Thymus (tissue), 14 donors: ENCODE measurements at places on chromosomes 2 and 18.

DNA sequence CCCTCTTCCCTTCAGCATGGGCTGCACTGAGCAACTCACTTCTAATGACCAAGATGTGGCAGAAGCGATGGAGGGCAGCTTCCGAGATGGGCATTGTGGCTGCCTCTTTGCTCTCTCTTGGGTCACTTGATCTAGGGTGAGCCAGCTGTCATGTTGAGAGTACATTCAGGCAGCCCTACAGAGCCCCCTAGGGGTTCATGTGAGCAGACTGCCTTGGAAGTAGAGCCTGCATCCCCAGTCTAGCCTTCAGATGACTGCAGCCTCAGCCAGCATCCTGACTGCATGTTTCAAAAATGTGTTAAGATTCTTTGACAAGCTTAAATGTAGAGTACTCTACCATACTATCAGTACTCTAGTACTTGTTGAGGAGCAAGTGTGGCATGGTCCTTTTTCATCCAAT is 143.9 kb downstream of the NCK2 start:
- DNase-seq, result no peak

- DNase-seq, result no peak
These were observed 64.3 kb downstream of the NFATC1 start for GRCh38 chr18:79459946-79460480.

GRCh38 chr2:239939736-239940483 is 85.2 kb downstream of the NDUFA10 start:
- DNase-seq, result no peak

DNA sequence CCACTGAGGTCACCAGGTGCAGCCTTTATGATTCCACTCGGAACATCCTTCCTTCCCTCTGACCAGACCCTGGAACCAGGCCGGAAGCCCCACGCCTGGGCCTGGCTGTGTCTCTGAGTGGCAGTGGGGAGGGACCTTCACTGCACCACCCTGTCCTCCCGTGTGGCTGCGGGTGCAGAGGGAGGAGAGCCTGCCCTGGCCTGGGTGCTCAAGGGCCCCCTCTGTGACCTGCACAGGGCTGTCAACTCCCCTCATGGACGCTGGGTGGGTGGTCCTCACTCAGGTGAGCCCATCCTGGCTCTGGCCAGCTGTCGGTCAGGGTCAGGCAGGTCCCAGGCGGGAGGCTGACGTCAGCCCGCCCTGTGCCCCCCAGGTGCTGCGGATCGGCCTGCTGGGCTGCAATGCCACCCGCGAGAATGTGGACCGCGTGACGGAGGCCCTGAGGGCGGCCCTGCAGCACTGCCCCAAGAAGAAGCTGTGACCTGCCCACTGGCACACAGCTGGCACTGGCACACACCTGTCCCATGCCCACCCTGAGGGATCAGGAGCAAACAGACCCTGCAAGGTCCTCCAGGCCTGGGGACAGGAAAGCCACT is 9.8 kb downstream of the AGXT start:
- no peak for DNase-seq

DNA sequence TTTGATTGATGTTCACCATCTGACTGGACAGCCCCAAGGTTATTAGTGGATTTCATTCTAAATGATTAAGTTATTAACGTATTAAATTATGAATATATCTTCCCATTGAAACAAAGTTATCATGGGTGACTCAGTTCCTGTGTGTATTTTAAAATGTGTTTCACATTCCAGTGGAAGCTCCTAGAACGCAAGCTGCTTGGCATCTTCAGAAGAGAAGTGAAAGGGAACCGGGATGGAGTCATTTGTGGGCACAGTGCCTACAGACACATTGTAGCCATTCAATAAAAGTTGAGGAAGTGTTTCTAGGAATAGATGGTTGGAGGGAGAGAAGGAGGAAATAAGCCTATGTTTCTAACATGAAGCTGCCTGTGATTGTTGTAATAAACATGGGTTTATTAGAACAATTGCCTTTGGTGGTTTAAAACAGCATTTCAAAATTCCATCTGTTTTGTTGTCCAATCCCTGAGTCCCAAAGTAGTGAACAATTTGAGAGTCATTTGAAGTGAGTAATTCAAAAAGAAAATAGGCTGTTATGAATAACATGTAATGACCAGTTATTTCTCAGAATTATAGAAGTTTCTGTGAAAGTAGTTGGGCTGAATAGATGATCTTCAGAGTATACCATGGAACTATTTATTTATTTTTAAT is 143.5 kb downstream of the PKP4 start:
- no peak for DNase-seq

- DNase-seq, result no peak
These were observed 58.8 kb downstream of the AGAP1 start for GRCh38 chr2:235552671-235553070.

- DNase-seq, result no peak
These were observed 32.7 kb upstream of the ALKAL2 start for GRCh38 chr2:320561-320960.

DNA sequence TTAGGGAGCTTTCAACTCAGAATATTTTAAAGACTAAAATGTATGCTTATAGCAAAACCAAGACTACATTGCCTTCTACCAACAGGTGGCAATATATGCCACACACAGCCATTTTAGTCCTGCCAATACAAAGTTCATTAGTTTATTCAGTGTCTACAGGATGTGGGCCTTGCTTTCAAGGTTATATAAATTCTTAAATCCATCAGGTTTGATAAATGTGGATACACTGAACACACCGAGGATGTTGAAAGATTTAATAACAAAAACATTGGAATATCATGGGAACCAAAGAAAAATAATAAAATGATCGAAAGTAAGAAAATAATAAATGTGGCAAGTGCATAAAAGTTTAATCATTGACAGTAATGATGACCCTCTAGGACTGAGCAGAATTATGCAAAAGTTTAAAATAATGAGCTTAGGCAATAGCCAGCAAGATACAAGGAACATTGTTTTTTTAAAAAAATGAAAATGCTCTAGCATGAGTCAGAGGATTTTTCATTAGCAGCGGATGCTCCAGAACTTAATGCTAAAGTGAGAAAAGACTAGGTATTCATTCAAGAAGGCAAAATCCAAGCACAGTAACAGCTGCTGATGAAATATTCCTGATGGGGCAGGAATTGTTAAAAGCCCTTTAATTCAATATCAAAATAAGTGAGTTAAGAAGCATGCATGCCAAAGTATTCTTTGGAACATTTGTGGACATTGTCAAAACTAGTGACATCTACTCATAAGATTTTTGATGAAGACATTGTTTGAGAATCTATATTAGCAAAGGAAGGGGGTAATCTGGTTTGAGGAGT is 14.2 kb downstream of the SCN9A start:
- DNase-seq, result peak; percentile 72

DNA sequence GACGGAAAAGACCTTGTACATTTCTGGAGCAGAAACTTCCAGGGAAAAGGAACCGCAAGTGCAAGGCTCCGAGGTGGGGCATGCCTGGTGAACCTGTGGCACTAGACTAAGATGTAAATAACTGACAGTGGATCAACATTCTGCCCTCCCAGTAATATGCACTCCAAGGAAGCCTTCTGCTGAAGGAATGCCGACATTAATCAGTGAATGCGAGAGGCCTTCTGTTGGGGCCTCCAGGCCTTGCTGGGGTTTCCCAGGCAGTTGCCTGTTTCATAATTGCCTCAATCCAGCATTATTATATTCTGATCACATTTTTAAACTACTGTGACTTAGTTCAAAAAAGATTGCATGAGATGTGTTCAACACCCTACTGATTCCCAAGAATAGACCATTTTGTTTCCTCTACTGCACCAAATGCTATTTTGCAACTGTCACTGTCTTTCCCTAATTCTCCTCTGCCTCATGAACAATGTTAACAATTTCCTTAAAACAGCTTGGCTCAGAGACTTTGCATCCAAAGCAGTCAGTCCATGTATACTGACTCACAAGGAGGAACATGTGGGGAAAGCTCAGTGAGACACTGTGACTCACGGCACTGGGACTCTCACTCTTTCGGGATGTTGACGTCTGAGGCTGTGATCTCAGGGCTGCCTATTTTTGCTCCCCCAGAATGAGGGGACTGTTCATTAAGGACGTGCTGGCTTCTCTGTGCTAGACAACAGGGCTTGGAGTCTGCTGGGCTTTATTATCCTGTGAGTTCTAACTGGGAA is 10.5 kb upstream of the DSG2 start:
- no peak for DNase-seq

DNA sequence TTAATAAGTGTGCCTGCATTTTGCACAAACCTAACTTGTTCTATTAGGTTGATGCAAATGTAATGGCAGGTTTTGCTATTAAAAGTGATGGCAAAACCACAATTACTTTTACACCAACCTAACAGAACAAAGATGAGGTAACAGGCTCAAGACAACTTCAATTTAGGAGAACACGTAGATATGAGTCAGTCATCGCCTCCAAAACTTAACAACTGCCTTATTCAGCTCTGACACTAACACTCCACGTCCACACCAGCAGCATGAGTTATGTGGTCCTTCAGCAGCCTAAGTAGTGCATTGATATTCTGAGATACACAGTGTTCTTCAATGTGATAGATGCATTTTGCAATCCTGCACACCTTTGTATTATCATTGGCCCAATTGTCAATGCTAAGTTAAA is 1175.1 kb upstream of the ACVR2A start:
- DNase-seq, result no peak

DNA sequence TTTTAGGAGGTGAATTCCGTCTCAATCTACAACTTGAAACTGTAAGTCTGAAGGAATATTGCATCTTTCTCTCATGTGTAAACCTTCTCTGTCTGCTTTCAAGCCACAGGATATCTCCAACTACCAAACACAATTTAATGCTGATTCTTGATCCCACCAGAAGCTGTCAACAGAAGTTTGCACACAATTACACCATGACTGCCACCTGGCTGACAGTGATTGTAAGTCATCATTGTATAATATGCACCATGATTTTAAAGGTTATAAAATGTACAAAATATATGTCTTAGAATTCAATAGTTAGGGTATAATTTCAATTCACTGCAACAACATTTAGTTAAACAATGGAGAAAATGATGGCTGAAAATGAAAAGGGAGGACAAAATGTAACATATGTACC is 18.4 kb downstream of the PREPL start:
- peak; percentile 9 for DNase-seq

DNA sequence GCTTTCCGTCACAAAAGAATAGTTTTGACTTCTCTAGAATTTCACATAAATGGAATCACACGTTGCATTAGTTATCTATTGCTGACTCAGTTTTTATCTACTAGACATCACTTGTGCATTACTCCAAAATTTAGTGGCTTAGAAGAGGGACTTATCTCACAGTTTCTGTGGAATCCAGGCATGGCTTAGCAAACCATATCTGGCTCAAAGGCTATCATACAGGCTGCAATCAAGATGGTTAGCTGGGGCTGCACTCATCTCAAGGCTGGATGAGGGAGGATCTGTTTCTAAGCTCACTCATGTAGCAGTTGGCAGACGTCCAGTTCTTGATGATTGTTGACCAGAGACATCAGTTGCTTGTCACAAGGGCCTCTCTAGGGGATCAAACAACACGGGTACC is 6.6 kb upstream of the DSC3 start:
- DNase-seq, result no peak

DNA sequence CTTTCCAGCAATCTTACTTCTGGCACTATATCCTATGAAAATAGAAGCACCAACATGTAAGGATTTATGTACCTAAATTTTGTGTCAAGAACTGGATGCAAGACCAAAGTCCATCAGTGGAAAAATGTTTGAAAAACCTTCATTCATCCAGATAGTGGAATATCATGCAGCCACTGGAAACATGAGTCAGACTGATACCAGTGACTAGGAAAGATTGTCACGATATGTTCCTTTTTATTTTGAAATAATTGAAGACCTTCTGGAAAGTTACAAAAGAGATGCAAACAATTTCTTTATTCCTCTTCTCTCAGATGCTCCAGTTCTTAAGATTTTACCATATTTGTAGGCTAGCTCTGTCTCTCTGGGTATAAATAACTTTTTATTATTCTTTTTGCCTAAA is 40.5 kb upstream of the IL1R2 start:
- no peak for DNase-seq

- no peak for DNase-seq
These were observed 79.8 kb upstream of the PID1 start for GRCh38 chr2:229350883-229351282.
